ENCODE measurements at places on chromosomes 12 and 14.
A peak's percentile ranks its signal among the peaks of the same experiment; 100 is the strongest.

DNA sequence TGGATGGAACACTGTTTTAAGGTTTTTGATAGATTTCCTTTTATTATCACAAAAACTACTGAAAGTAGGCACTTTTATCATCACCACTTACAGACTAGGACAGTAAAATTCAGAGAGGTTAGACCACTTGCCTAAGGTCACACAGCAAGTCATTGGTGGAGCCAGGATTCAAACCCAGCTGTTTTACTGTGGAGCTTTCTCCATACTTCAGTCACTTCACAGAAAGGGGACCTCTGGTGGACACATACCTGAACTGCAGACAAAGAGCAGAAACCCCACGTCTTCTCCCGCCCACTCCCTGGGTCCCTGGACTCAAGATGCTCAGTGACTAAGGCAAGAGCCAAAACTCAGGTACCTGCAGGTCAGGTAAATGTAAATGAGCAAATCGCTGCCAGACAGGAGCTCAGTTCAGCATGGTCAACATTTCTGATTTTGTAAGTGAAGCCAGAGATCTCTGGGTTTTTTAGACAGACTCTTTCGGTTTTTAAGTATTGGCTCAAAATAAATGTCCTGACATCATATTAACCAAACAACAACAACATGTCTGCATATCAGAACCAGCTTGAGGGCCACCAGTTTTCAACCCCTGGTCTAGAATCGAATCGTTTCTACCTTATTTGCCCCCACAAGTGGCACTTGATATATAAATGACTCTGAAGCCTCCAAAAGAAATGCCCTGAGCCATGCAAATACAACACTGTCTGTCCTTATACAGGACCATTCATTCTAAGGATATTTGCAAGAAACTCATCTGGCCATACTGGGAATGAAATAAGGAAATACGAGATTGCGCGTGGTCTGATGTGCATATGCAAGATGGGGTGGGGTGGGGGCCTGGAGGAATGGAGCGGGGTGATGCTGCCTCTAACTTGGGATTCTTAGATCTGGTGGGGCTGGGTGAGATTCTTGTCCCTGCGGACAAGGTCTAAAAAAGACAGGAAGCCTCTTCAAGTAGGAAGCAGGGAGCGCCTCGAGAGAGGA lies 110.9 kb downstream of the KSR2 start:
- peak; percentile 48 for DNase-seq

DNA sequence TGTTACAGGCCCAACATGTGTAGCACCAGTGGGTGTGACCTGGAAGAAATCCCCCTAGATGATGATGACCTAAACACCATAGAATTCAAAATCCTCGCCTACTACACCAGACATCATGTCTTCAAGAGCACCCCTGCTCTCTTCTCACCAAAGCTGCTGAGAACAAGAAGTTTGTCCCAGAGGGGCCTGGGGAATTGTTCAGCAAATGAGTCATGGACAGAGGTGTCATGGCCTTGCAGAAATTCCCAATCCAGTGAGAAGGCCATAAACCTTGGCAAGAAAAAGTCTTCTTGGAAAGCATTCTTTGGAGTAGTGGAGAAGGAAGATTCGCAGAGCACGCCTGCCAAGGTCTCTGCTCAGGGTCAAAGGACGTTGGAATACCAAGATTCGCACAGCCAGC lies 8.6 kb downstream of the BCL2L14 start:
- DNase-seq = no peak

DNA sequence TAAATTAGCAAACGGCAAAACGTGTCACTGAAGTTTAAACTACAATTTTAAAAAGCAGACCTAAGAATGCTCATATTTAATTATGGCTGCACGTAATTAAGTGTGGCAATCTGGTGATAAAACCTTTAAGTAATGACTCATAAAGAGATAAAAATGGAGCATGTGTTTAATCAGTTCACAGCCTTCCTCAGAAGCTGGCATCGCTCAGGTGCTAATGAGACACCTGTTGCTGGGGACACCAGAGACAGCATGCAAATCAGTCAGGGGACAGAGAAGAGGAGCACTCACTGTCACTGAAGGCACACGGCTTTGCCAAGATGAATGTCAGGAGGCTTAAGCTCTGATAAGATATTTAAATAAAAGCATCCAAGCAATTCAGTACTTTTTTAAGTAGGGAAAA lies 840.3 kb downstream of the GALC start:
- no peak for DNase-seq

- DNase-seq = no peak
These were observed 9.1 kb upstream of the HOXC13 start for GRCh38 chr12:53929527-53929926.

- no peak for DNase-seq
These were observed 43.1 kb upstream of the DICER1 start for GRCh38 chr14:95200404-95200803.

DNA sequence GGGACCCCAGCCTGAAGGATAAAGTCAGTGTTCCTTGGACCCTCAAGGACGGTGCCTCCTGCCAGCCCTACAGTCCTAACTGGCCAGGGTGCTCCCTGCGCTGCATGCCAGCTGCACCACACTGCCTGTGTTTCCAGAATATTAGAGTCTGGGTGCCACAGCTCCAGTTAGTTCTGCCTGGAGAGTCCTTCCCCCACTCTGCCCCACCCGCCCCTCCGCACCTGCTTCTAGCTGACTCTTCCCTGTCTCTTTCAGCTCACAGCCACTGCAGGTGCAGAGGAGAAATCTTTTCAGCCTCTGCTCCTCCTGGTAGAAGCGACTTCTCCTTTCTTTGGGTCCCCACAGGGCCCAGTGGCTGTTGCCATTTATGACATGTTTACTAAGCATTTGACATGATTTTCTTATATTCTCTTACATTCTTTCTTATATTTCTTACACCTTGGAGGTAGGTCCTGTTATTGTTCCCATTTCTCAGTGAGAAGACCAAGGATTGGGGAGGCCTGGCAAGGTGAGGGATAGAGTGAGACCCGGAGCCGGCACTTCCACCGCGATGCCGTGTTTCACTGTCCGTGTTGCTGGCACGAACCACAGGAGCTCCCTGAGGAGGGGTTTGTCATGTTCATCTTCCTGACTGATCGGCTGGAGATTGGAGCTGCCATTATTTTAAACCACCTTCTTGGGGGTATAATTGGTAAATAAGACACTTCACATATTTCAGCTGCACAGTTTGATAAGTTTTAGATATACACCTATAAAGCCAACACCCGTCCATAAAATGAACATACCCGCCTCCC lies 29.4 kb downstream of the SYNE3 start:
- no peak for DNase-seq

- DNase-seq = no peak
These were observed 131.2 kb downstream of the PPM1H start for GRCh38 chr12:62803756-62804155.

DNA sequence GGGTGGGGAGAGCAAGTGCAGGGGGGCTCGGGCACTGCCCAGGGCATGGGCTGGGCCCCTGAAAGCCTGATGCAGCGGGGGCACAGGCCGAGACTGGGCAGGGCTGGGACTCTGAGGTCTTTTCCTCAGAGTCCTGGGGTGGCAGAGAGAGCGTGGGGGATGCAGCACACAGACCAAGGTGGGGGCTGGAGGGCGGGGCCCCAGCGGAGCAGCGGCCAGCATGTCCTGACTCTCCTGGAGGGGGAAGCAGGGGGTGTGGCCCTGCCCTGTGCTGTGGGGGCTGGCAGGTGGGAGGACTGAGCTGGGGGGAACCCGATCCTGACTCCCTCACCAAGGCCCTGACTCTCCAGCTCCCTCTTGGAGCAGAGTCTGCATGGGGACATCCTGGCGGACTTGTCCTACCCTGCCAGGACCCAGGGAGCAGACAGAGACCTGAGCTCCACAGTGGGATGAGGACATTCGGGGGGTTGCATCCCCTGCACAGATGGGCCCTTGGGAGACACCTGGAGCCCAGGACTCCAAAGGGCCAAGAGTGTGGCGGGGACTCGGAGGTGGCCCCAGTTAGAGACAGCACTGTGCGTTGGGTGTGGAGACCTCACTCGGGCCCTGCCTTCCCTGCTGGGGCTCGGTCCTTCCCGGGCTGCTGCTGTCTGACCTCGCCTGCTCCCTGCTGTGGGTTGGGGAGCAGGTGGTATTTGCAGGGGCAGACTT lies 326.1 kb downstream of the TMEM121 start:
- DNase-seq = no peak

GRCh38 chr14:98593361-98593761 lies 678.6 kb downstream of the BCL11B start:
- DNase-seq = no peak

GRCh38 chr14:24096545-24097181 lies 2.6 kb downstream of the PCK2 start:
- no peak for DNase-seq

DNA sequence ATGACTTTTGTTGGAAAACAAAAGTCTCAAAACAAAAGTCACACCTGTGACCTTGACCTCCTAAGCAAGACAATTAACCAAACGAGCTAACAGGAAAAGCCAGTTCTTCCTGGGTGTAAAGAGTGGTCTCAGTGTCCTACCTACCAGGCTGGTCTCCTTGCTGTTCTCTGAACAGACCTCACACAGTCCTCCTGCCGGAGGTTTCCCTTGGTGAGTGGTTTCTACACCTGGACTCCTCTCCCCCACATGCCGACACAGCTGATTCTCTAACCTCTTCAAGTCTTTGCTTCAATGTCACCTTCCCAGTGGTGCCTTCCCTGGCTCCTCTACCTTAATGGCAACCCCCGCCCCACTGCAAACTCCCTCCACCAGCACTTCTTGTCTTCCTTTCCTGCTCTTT lies 238.6 kb downstream of the ZFP36L1 start:
- no peak for DNase-seq

- DNase-seq = no peak
These were observed 95.5 kb downstream of the PAWR start for GRCh38 chr12:79595273-79595672.

DNA sequence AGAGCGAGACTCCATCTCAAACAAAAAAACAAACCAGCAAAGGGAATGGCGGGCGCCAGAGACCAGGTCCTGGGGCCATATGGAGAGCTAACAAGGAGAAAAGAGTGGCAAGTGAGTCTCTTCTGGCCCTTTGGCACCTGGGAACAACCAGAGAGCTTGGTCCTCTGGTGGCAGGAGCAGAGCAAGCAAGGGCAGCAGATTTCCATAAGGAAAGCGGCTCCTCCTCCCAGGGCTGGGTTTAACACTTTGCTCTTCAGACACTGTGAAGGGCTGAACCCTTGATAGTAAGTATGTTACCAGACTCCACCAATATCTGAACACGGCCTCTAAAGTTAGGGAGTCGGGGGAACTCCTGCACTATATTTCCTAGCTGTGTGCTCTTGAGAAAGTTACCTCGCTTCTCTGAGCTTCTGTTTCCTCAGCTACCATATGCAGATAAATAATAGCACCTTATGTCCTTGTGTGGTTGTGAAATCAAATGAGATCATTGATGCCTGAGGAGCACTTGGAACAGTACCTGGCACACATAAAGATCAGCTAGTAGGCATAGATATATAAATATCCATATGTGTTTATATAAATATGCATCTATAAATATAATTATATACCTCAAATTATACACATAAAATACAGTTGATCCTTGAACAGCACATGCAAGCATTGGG lies 33.4 kb upstream of the PLEKHG6 start:
- DNase-seq = no peak

GRCh38 chr12:14454098-14454907 lies 88.8 kb downstream of the ATF7IP start:
- peak; percentile 2 for DNase-seq

GRCh38 chr12:101590383-101590782 lies 4.4 kb upstream of the MYBPC1 start:
- no peak for DNase-seq

GRCh38 chr12:70052931-70053497 lies 190.2 kb upstream of the CNOT2 start:
- no peak for DNase-seq

DNA sequence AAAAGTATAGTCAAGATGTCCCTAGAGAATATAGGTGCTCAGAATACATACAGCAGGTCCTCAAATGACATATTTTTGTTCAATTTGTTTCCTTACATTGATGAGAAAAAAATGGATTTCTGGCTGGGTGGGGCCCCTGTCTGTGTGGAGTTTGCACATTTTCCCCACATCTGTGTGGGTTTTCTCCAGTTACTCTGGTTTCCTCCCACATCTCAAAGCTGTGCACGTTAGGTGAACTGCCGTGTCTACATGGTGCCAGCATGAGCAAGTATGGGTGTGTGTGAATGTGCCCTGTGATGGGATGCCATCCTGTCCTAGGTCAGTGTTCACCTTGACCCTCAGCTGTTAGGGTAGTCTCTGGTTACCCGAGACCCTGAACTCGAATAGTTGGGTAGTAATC lies 289.1 kb downstream of the GRIN2B start:
- DNase-seq = no peak

- DNase-seq = no peak
These were observed 11.5 kb downstream of the SLC8A3 start for GRCh38 chr14:70177081-70177800.

- DNase-seq = no peak
These were observed 25.6 kb upstream of the PCNX1 start for GRCh38 chr14:70881549-70882177.

- no peak for DNase-seq
These were observed 44.8 kb upstream of the ERGIC2 start for GRCh38 chr12:29425722-29426121.

GRCh38 chr14:23910101-23910875 lies 43.3 kb upstream of the DHRS4 start:
- peak; percentile 29 for DNase-seq

DNA sequence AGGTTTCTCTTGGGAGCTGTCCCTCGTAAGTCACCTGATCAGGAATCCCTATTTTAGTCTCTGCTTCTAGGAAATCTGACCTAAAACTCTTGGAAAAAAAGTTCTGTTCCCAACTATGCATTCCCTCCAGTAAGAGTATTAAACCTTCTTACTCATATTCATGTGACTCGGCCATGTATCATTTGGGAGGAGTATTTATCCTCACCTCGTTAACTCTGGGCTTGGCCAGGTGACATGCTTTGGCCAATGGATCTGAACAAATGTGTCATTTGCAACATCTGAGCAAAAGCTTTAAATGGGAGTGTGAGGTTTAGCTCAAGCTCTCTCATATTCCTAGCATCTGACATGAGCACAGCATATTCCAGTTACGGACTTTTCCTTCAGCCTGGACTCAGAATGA lies 226.8 kb downstream of the NUAK1 start:
- no peak for DNase-seq

GRCh38 chr12:49188201-49188915 lies 522 bp downstream of the TUBA1A start:
- peak; percentile 43 for DNase-seq

GRCh38 chr14:99190696-99191394 lies 81.2 kb downstream of the BCL11B start:
- DNase-seq = no peak

All from GM12892 (cell line).